ENCODE measurements at places on chromosomes 5 and 9.

DNA sequence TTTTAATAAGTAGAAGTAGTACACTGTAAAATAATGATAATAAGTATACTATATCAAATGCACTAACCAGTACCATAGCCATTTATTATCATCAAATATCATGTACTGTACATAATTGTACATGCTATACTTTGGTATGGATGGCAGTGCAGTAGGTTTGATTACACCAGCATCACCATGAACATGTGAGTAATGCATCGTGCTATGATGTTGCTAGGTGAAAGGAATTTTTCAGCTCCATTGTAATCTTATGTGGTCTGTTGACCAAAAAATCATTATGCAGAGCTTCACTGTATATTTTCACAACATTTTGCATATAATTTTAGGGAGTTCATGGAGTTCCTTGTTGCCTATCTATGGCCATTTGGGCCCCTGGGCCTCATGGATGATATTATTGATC is 72.2 kb upstream of the HMHB1 start:
- DNase-seq, result no peak

DNA sequence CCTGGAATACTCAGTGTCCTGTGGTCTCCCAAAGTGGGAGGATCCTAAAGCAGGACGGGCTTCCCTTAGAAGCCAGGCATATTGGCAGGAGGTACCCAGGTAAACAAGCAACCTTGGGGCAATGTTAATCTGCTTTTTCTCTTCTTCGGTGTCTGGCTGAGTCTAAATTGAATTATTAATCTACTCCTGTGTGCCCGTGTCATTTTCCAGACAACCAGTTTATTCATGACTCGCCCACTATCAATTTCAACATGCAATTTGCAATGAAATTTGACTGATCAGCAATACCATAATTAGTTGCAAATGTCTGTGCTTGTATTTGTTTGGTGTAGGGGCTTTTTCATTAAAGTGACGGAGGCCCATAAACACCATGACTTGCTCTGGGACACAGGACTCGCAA is 32.9 kb upstream of the JADE2 start:
- no peak for DNase-seq

- no peak for DNase-seq
Measured at GRCh38 chr9:137263506-137263905, 8.4 kb downstream of the NELFB start.

- DNase-seq, result no peak
Measured at GRCh38 chr9:77857513-77858259, 173.9 kb downstream of the GNAQ start.

DNA sequence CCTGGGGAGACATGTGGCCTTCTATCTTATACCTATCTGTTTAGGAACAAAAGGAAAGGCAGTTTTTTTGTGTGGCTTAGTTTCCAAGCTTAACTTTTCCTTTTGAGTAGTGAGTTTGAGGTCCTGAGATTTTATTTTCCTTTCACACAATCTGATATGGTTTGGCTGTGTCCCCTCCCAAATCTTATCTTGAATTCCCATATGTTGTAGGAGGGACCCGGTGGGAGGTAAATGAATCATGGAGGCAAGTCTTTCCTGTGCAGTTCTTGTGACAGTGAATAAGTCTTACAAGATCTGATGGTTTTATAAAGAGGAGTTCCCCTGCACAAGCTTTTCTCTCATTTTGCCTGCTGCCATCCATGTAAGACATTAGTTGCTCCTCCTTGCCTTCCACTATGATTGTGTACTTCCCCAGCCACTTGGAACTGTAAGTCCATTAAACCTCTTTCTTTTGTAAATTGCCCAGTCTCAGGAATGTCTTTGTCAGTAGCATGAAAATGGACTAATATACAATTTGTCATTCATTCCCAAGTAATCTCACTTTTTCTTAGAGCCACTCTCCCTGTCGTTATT is 4.7 kb upstream of the CLTB start:
- DNase-seq, result no peak

- DNase-seq, result no peak
Measured at GRCh38 chr5:4348423-4348822, 752.8 kb downstream of the IRX1 start.
